Mesenteric fat pad (tissue), 1 donor: ENCODE measurements at places on chromosomes 4 and X. TPM values are rescaled to one million over a fixed set of nuclear protein-coding genes. Genes with fewer than 3 reads are reported as not detected.

The PAGE4 gene
- total RNA-seq: not detected

The HDAC6 gene
- total RNA-seq: 47.1 TPM

The SLC6A8 gene
- total RNA-seq: 45.9 TPM

The TEX11 gene
- total RNA-seq: not detected

The CLDN2 gene
- 1.5 TPM for total RNA-seq
